Naive thymus-derived CD8-positive, alpha-beta T cell (primary cell): ENCODE measurements at places on chromosomes 3 and 15.

DNA sequence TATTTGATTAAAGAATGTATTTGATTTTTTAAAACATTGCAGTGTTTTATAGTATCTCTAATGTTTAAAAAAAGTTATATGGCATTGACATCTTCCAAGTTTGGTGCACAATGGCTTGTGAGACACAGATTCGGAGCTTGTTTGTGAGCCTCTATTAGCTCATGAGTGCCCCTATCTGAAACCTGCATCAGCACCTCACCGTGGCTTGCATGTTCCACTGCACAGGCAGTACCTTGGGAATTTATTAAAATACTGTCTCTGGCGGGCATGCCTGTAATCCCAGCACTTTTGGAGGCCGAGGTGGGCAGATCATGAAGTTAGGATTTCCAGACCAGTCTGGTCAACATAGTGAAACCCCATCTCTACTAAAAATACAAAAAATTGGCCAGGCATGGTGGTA, 6.8 kb upstream of the RTP2 start:
- no peak for DNase-seq

GRCh38 chr3:12545473-12545791, at the start of gene MKRN2OS:
Gene MKRN2OS (minus strand): TSS chr3:12545499. CDS start chr3:12545464, 35 bp downstream.
- no peak for DNase-seq

DNA sequence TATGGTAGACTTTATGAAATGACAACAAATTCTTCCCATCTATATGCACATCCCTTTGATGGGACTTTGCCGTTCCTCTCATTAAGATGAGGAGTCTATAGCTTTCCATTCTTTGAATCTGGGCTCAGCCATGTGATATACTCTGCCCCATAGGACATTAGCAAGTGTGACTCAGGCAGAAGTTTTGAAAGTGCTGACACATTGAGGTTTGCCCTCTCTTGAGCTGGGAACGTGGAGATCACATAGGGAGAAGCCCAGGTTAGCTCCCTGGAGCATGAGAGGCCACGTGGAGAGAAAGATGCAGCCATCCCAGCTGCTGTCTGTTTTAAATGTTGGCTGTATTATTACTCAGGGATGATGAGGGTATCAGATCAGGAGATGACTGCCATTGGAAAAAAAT, 67.7 kb upstream of the OXTR start:
- DNase-seq: no peak

DNA sequence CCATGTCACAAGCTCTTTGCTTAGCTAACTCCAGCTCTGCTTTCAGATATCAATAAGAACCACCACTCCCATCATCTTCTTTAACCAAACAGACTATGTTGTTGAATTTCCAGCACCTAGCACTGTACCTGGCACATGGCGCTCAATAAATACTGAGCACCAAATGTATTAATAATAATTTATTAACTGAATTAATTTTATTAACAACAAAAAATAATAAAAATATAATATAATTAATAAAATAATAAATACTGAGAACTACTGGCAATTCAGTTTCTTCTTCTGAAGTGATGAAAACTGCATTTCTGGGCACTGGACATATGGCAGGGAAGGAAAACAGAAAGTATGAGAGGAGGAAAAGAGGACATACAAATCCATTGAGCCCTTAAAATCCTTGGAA, 263.9 kb downstream of the ZMAT3 start:
- DNase-seq: no peak

- no peak for DNase-seq
These were observed 497.9 kb upstream of the SGO1 start for GRCh38 chr3:20683910-20684309.

- no peak for DNase-seq
These were observed 140.4 kb upstream of the GALNT15 start for GRCh38 chr3:16033889-16034687.

DNA sequence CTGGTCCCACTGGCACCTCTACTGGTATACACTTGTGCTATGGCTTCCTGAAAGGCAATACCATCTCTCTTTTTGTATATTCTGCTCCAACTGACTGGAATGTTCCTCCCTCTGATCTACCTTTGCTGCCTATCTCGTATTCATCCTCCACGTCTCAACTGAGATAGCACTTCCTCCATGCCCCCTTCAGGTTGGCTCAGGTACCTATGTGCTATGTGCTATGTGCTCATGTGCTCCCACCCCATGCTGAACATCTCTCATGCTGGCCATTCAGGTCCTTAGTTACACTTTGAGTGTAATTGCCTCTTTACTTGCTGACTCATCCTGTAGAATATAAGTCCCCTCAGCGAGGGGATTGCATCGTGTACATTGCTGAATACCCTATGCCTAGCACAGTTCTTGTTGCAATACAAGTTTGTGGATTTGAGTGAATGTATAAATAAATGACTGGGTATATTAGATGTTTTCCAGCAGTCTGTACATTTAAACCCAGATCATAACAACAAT, 156.9 kb downstream of the SOX2 start:
- DNase-seq: no peak

- DNase-seq: no peak
These were observed 3.6 kb upstream of the DPH6 start for GRCh38 chr15:35549567-35549966.

DNA sequence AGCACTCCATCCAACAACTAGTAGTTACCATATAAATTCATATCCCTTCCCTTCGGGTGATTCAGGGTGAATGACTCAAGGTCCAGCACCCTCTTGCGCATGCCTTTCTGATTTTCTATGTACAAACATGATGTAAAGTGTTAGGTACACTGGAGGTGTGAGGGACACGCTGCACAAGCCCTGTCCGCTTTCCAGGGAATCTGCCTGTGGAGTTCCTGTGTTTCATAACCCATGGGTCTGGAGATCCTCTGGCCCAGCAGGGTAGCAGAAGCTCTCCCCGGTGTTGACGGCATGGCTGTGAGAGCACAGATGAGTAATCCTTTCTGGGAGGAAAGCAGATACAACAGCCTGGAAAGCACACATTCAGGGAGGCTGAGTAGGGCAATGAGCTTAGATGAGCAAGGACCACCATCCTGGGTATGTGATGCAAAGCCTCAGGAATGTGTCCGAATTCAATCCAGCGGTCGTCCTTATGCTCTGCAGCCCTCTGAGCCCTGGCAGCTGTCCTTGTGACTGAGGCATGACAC, 142.9 kb upstream of the TP63 start:
- no peak for DNase-seq

GRCh38 chr3:145801696-145802095, 359.3 kb downstream of the PLOD2 start:
- DNase-seq: no peak

- no peak for DNase-seq
These were observed 170.5 kb upstream of the PROK2 start for GRCh38 chr3:71955240-71956068.

- no peak for DNase-seq
These were observed 6.6 kb upstream of the TPRG1 start for GRCh38 chr3:189165092-189165612.

GRCh38 chr15:40106203-40107161, 2.2 kb downstream of the BMF start:
- DNase-seq: no peak

GRCh38 chr15:45338417-45338816, 39.9 kb downstream of the GATM start:
- no peak for DNase-seq

GRCh38 chr3:48891606-48892005, 7.1 kb downstream of the SLC25A20 start:
- DNase-seq: no peak

GRCh38 chr3:106032479-106032878, 163.7 kb upstream of the CBLB start:
- no peak for DNase-seq

DNA sequence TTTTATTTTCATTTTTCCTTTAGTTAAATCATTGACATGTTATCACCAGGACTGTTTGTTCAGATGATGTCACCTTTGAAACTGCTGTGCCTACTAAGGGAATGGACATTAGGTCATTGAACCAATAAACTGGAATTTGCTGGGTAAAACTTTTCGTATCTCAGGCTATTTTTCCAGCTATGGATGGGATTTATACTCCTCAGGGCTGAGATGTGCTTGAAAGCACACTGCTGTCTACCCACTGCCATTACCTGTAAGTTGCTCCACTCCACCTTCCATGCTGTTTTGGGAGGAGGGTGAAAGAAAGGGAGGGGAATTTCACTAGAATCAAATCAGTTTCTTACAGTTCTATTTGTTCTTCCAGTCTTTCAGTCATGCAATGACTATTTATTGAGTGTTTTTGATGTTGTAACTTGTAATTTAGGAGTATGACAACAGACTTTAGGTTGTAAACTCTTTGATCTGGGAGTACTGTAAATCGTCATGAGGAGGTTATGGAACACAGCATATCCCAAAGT, 11.3 kb downstream of the EHD4 start:
- DNase-seq: no peak

DNA sequence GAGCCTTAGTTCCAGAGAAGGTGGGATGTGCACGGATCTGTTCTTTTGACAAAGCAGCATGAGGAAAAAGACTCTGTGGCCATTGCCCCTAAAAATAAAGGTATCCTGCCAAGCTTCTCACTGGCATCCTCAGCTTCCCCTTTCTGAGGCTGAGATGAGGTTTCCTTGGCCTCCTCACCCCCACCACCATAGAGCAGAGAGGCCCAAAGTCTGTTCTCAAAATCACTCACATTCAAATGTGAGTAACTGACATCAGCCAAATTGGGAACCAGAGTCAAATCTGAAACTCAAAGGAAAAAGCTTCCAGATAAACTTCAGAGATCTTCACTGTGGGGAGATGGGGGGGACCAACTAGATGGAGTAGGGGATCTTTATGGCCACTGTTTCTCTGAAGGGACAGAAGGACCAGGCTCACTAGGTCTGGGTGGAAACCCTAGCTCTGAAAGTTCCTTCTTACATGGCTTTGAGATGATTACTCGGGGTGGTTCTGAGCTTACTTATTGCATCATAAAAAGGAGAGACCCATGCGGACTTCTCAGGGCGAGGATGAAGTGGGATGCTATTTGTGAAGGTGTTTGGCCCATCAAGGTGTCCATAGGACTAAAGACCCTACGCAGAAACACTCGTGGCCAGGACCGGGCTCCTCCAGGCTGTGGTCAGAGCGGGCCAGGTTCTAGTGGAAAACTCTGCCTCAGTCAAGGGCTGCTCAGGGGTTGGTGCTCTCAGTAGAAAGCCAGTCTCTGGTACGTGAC, 61.5 kb upstream of the MEF2A start:
- no peak for DNase-seq

GRCh38 chr3:20810555-20810954, 624.5 kb upstream of the SGO1 start:
- no peak for DNase-seq

DNA sequence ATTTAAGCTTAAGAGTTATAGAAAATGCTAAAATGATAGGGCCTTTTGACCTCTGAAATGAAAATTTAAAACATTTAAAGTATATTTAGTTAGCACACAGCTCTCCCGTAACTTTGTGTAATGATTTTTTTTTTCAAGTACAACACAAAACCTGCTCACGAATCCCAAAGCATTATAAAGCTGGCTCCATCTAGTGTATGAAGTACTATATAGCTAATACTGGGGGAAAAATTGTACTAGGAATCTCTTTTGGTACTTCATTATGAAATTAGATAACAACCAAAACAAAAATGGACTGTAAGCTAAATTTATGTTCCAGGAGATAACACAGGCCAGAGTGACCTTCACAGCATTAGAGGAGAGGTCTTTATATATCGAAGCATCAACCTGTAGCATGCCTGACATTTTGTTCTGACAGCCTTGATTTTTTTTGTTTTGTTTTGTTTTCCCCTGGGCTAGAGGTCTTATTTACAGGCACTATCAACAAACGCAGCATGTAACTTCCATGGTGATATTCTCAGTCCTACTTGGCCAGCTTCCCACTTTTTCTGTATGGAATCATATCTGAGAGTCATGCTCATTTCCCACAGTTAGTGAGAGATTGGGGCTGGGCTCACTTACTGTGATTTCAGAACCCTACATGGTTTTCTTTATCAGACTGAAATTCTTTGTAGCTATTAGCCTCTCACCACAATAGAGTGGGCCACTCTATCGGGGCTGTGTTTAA, 116.3 kb downstream of the MITF start:
- DNase-seq: no peak

- no peak for DNase-seq
These were observed 52.2 kb upstream of the HEG1 start for GRCh38 chr3:125107861-125108567.

GRCh38 chr3:129845956-129846355, 47.6 kb downstream of the TMCC1 start:
- DNase-seq: no peak

GRCh38 chr15:48470096-48470495, 138.9 kb downstream of the DUT start:
- DNase-seq: no peak

DNA sequence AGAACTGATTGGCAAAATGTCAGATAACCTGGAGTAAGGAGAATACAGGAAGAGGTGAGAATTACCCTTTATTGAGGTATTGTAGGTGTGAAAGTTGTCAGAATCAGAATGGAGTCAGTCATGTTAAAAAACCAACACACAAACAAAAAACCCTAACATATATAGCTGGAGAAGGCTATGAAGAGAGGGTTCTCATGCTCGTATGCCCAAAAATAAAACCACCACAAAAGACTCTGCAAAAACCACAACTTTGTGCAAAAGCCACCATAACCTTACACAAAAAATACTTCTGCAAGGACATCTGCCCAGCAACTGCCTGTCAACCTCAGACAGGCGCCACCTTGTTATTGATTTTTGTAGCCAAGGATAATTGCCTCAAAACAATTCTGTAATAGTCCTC, 136.0 kb downstream of the CD47 start:
- no peak for DNase-seq

GRCh38 chr3:25455441-25456132, 27.5 kb downstream of the RARB start:
- no peak for DNase-seq

DNA sequence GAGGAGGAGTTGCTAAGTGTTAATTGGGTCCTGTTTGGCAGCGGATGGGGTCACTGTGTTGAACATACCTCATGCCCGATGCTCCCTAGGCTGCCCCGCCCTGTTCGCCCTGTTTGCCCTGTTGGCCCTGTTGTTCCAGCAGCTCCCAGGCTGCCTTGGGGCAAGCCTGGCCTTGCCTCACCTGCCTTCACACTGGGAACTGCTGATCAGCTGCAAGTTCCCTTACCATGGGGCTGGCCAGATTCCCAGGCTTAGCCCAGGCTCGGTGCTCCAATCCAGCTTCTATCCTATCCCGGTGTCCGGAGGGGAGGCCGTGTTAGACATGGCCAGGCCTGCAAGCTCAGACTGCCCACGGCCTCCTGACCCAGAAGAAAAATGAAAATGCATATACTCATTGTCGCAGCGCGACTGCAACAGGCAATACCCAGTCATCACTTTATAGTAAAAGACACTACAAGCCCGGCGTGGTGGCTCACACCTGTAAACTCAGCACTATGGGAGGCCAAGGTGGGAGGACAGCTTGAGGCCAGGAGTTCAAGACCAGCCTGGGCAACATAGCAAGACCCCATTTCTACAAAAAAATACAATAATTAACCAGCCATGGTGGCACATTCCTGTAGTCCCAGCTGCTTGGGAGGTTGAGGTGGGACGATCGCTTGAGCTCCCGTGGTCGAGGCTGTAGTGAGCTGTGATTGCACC, 42.9 kb upstream of the ZNF710 start:
- DNase-seq: no peak

- DNase-seq: no peak
These were observed 174.9 kb upstream of the SNTN start for GRCh38 chr3:63477494-63478129.

GRCh38 chr3:37163262-37164015, 10.9 kb downstream of the LRRFIP2 start:
- no peak for DNase-seq

GRCh38 chr3:196216681-196217211, 412 bp downstream of the SLC51A start:
- no peak for DNase-seq

- no peak for DNase-seq
These were observed 61.7 kb downstream of the TMEM212 start for GRCh38 chr3:171904829-171905228.
